ENCODE measurements at places on chromosomes 5 and 9. TPM values are rescaled to one million over a fixed set of nuclear protein-coding genes. Genes with fewer than 3 reads are reported as not detected.

DNA sequence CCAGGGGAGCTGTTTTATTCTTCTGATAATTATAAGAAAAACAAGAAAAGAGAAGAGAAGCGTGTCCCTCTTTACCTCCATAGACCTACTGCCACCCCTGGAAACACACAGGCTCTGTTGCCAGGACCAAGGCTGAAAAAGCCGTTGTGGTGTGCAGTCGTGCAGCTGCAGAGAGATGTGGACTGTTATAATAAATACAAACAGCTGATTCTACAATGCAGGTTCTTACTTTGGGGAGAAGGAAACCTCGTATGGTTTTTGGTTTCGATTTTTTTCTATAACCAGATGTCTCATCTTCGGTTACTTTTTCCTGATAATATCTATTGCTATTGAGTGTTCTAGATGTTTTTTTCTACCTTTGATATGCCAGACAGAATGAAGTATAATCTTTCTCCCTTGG is 28.1 kb downstream of the FYB1 start:
- peak; percentile 65 for DNase-seq

- DNase-seq = peak; percentile 69
Observed at GRCh38 chr9:95463148-95464060, 53.4 kb downstream of the PTCH1 start.

GRCh38 chr5:132486318-132487094 is 4.1 kb downstream of the IRF1 start:
- no peak for DNase-seq

GRCh38 chr9:20178197-20178596 is 389.4 kb upstream of the SLC24A2 start:
- DNase-seq = no peak

DNA sequence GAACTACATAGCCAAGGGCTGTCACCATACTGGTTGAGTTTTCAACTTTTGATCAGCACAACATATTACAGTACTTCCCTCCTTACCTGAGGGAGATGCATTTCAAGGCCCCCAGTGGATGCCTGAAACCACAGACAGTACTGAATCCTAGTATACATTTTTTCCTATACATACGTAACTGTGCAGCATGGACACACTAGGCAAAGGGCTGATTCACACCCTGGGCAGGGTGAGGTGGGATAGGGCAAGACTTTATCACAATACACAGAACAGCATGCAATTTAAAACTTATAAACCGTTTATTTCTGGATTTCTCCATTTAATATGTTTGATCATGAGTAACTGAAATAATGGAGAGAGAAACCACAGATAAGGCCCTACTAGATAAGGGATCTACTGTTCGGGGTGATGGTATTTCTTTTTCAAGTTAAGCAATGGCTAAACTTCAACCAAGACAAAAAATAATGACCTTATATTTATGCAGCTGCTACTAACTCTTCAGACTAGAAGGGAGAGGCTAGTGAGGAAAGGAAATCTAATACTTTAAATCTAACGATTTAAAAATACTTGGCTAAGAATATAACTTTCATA is 186.9 kb upstream of the GNA14 start:
- no peak for DNase-seq

DNA sequence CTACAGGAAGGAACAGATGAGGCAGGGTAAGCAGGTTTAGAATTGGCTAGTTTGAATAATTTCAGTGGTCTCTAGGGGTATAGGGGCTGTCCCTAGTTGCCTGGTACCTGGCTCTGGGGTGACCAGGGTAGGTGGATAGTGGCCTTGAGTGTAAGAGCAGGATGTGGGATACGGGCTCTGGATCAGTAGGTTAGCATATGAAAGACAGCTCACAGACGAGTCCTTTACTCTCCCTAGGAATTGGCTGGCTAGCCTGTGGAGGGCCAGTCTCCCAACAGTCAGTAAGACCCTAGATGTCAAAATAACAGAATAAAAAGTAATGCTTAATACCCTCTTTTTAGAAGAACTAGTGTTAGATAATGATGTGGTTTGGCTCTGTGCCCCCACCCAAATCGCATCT is 16.6 kb upstream of the C9orf152 start:
- no peak for DNase-seq

DNA sequence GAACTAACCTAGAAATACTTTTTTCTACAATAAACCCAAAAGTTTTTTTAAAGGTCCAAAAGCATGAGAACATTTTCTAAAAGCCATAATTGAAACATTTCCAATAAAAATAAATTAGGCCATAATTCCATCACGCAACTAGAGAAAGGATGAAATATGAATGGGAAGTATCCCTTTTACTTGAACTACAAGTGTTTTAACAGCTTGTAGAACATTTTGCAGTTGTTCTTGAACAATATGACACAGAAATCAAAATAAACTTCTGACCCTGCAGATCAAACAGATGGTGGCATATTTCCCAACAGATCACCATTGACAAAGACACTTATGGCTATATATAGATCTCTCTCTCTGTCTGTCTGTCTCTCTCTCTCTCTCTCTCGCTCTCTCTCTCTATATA is 624.4 kb downstream of the PSAT1 start:
- DNase-seq = no peak

GRCh38 chr9:125763394-125763801 is 16.2 kb downstream of the PBX3 start:
- DNase-seq = no peak

- DNase-seq = peak; percentile 65
Observed at GRCh38 chr9:107737987-107738743, 248.6 kb upstream of the KLF4 start.

DNA sequence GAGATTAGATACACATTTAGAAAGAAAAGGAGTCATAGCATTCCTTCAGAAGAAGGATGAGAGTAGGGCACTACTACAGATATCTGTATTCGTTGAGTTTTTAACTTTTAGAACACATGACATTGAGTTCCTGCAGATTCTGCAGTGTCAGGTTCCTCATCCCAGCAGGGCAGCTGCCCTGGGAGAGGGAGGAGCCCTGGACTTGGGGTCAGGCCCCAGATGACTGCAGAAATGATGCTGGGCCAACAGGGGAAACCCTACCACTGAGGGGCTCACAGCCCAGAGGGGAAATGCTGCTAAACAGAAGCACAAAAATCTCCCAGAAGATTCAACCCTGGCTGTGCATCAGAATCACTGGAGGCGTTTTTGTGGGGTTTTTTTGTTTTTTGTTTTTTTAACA is 68.9 kb upstream of the TAF1L start:
- DNase-seq = no peak

GRCh38 chr5:99141534-99142128 is 212.8 kb upstream of the CHD1 start:
- no peak for DNase-seq

- DNase-seq = no peak
Observed at GRCh38 chr9:3578786-3579185, 53.0 kb upstream of the RFX3 start.

Gene DDX4
- total RNA-seq = not detected

Gene TLE4
- 97.9 TPM for total RNA-seq

Gene TAS2R1
- total RNA-seq = not detected

Gene C5orf58
- not detected for total RNA-seq

Data from lower leg skin (tissue), 4 donors.